ENCODE measurements at places on chromosomes 7 and 10.

DNA sequence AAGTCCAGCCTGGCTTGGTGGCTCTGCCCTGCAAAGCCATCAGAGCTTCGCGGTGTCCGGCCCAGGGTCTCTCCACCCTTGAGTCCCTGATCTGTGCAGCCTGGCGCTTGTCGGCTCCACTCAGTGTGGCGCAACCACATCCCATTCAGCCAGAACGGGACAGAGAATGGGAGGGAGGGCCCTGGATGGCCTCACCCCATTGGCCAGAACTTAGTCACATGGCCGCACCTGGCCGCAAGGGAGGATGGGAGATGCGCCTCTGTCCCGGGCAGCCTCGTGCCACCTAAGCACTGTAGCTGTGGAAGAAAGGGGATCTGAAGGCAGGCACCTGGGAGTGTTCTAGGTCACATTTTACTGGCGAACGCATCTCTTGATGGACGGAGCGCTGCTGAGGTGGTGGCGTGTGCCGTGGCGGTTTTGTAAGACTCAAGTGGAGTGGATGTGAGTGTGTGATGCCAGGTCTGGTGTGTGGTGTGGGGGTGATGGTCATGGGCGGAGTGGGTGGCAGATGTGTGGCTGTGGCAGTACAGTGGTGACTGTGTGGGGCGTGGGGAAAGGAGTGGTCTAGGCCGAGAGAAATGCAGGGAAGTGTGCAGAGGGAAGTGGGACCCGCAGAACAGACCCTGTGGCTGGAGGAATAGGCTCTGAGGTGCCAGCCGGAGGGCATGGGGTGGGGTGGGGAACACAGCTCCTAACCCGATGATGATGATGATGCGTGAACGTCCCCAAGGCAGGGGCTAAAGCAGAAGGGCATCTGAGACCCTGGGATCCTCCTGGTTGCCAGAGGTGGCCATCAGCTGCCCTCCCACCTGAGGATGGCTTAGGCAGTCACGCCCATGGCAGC, 19.0 kb downstream of the CLEC2L start:
- DNase-seq: no peak

- no peak for DNase-seq
Observed at GRCh38 chr7:85820702-85821443, 634.0 kb upstream of the SEMA3D start.

DNA sequence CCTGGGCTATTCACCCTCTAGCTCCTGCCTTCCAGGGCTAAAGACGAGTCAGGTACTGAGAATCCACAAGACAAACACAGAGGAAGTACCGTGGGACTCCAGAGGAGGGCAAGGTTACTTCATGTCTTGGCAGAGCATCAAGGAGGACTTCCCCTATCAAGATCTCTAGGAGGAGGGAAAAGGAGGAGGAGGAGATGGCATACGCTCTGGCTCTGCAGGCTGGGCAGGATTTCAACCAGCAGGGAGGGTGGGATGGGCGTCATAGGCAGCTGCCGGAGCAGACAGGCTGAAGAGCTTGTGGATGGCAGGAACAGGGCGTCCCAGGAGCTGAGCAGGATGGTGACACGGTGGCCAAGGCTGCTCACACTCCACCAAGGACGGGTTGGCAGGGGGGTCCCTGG, 21.3 kb downstream of the MDH2 start:
- DNase-seq: no peak

GRCh38 chr10:113093188-113094113, 143.4 kb downstream of the TCF7L2 start:
- DNase-seq: no peak

- no peak for DNase-seq
Observed at GRCh38 chr7:16433568-16434122, 12.3 kb upstream of the CRPPA start.

- no peak for DNase-seq
Observed at GRCh38 chr10:122140461-122140902, 130.6 kb upstream of the BTBD16 start.

DNA sequence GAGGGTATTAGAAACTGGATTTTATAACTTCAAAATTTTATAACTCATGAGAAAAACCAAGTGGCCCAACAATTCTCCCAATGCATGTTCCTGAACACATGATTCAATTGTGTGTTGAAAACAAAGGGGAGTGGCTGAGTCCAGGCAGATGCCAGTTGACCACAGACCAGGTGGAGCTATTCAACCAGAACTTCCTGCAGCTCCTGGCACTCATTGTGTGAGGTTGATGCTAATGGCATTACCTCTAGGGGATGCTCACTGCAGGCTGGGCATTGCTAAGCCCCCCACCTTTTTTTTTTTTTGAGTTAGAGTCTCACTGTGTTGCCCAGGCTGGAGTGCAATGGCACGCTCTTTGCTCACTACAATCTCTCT, 20.3 kb downstream of the MYOF start:
- DNase-seq: no peak

GRCh38 chr7:137142376-137142775, 201.2 kb downstream of the PTN start:
- no peak for DNase-seq

- DNase-seq: peak; percentile 36
Observed at GRCh38 chr7:103866919-103867318, 122.5 kb downstream of the RELN start.

DNA sequence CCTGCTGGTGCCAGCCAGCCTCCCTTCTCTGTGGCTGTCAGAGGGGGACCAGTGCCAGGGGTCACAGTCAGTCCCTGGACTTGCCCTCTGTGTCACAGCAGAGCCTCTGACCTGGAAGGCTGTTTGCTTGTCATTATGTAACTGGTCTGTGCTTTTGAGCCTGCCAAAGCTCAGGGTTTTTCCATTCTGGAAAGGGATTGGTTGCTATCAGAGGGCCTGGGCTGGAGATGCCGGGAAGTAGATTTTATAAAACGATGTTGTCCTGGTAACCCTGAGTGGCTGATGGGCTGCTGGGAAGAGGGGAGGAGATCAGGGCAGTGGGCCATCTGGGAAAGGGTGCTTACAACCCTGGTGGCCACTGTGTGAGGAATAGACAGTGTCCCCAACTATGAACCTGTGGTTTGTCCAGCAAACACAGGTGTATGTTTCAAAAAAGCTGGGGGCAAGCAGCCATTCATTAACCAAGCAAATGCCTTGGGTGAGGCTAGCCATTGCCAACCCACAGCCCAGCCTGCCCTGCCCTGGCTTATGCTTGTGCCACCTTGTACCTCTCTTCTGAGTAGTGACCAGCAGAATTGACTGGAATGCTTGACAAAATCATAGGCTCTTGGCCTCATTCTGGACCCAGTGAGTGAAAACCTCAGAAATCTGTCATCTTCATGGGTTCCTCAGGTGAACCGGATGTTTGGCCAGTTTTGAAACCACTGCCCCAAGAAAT, 21.6 kb downstream of the SFTPD start:
- no peak for DNase-seq

- DNase-seq: peak; percentile 51
Observed at GRCh38 chr7:116953906-116954838, 871 bp downstream of the ST7 start.

DNA sequence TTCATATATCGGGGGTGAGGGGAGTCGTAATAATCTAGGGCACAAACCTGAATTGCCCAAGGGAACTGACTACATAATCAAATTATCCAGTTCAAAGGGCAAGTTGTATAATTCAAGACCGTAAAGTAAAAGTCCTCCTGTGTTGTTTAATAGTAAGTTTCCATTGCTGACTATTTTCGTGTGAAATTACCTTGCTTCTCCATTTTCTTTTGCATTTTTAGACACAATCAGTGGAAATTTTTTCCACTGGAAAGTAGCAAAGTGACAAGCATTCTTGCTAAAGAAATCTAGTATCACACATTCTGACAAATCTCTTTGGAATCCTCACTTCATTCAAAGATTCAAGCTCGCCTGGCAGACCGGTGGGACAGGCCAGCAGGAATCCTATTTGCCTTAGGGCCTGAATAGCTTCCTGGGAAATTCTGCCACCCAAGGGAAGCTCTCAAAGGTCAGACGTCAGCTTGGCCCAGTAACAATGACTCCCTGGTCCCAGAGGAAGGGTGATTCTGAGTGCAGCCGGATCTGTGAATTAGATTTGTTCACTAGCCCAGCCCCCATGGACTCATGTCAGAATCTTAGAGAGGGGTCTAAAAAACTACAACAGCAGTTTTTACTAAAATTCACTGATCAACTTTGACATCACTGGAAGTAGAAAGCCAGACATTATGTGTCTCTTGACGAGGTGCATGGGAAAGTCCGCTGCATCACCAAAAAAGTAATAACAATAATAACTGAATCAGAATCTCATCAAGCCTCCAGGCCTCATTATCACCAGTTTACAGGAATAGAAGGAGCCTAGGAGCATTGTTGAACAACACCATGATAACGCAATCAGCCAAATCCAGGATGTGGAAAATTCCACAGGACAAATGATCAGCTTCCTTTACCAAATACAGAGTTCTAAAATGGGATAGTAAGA, 161.0 kb downstream of the SKIDA1 start:
- DNase-seq: no peak

DNA sequence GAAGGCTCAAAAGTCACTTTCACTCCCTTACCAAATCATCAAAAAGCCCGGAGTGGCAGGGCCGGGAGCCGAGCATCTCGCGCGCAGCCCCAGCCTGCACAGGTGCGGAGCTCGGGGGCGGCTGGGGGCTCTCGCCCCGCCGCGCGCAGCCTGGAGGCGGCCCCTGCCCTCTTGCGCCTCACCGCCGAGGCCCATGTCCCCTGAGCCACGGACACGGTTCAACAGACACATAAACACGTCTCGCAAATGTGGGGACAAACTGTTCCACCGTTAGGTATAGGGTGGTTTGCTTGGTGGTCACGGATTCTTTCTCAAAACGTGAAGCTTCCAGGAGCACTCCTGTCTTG, 700 bp downstream of the GSAP start:
- no peak for DNase-seq

DNA sequence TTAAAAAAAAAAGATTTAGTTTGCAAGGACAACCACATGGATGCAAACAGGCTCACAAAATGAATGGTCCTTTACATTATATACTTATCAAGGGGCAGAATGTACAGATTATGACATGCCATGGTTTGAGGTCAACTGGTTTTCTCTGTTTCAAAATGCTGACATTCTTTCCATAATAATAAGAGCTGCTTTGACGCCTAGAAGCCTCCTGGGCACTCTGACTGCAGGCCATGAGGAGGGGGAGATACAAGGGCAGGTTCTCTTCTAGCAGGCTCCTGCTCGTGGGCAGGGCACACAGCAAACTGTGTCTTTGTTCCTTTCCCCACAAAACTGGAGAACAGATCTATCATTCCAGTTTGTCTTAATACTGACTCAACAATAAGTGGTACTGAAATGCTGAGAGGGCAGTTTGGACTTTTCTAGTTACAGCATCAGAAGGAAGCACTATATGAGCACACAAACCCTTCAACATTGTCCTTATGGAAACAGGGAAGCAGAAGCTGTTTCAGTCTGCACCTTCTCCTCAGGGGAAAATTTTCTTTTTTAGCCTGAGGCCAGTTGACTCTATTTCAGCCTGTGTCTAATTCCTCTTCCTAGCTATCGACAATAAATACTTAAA, 314.9 kb upstream of the AOAH start:
- no peak for DNase-seq

DNA sequence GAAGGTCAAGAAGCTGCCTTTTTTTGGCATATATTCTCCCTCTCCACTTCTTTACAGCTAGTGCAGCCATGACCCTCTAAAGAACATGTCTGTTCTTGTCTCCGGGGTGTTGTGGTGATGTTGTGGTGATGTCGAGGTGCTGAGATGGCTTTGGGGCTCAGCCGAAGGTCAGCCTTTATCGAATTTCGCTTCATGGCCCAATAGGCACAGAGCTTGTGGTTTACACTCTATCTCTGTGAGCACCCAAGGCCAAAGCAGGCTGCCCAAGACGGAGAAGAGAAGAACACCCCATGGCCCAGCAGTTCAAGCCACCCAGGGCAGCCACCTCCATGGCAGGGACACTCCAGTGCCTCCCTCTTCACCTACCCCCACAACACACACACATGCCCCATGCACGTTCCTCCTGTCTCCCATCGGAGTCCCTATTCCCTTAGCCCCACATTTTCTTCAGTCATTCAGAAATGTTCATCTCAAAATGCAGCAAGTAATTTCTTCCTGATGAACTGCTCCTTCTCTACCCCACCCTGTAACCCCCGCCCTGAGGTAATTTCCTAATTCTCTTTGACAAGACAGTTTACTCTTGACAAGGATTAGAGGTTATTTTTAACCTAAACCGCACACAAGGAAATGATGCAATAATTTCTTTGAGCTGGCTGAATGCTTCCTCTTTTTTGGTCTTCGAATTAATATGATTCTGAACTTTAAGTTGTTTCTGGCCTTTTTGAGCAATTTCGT, 18.6 kb upstream of the ADRB1 start:
- DNase-seq: no peak

- DNase-seq: no peak
Observed at GRCh38 chr7:140297192-140297591, 101.1 kb downstream of the SLC37A3 start.

- DNase-seq: no peak
Observed at GRCh38 chr7:120993553-120994191, 5.2 kb downstream of the CPED1 start.

DNA sequence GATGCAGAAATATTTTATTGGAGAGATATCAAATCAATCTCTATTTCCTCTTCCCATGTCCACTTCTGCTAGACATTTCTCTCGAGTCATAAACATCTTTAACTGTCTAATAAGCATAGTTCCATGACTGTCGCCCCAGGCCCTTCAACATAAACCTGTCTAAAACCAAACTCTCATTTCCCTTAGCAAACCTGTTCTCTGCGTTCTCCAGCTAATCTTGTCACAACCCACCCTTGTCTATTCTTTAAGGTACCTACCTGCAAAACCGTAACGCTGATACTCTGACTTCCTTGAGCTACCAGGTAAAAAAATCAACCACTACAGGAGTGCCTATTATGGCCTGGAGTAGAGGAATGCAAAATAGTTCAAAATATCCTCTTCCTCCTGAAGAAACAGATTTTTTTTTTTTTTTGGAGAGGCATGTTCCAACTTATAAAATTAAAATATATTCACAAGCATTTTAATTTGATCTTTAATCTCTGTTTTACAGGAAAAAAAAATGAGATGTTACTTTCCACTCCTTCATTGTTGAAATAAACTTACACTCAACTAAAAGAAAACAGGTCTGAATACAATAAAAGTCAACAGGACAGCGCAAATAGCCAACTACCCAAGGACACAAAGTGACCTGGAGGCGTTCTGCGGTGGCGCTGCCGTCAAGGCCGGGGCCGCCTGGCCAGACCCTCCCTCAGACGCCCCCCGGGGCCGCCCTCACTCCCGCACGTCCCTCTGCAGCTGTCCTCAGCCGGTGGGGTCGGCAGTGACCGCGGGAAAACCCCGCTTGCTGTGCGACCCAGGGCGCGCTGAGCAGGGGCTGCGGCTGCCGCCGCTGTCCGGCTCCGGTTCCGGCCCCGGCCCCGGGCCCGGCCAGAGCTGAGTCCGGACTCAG, 765 bp downstream of the SLC25A40 start:
- DNase-seq: no peak
